SHP77 treated with DMSO at 0.1 percent for 48 hours (cell line): ENCODE measurements at places on chromosomes 12 and 14.

DNA sequence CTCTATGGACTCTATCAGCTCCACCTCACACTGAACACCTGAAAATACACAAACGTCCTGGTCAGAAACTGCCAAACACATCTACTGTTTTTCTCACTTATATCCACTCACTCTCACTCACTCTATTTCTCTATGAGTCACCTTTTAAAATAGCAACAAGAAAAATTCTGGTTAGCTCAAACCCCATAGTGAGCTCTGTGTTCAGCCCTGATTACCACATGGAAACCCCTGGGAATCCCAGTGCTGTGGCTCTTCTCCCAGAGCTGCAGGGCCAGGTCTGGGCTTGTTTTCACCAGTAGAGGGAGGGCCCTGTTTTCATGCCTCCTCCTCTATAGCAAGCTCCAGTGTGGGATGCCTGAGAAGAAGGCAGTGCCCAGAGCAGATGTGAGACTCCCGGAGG lies 1126.1 kb downstream of the TMEM121 start:
- DNase-seq, result no peak

DNA sequence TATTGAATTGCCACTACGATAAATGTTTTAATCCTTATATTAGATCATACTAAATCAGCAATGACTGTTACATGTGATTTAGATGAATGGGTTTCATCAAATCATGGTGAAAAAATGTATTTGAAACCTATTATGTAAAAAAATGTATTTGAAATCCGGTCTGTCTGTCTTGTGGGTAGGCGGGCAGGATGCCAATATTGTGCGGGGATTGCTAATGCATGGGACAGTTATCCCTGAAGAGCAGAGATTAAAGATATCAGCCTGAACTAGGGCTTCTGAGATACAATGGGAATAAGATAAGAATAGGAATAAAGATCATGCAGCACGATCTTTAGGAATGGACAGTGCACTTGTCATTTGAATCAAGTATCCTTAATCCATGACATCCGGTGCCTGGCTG lies 134.0 kb downstream of the PRKCH start:
- DNase-seq, result no peak

DNA sequence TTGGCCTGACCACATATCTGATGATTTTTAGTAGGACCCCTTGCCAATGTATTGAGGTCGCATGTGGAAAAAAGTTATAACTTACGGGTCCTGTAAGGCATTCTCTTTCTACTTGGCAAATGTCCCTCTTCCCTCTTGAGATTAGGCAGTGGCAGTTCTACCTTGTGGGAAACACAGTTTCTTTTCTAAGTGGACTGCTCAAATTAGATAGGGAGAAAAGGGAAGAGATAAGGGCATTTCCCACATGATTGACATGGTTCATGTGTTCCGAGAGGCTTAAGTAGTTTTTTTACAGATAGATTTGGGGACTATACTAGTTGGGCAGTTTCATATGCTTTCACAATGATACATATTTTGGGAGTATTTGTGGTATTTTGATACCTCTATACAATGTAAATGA lies 154.7 kb downstream of the FBXL14 start:
- no peak for DNase-seq

- DNase-seq, result no peak
Measured at GRCh38 chr14:87491816-87492215, 501.2 kb downstream of the GALC start.

- no peak for DNase-seq
Measured at GRCh38 chr14:69355607-69356281, 42.4 kb downstream of the ERH start.

GRCh38 chr12:66552716-66553115 lies 126.2 kb downstream of the GRIP1 start:
- DNase-seq, result no peak

DNA sequence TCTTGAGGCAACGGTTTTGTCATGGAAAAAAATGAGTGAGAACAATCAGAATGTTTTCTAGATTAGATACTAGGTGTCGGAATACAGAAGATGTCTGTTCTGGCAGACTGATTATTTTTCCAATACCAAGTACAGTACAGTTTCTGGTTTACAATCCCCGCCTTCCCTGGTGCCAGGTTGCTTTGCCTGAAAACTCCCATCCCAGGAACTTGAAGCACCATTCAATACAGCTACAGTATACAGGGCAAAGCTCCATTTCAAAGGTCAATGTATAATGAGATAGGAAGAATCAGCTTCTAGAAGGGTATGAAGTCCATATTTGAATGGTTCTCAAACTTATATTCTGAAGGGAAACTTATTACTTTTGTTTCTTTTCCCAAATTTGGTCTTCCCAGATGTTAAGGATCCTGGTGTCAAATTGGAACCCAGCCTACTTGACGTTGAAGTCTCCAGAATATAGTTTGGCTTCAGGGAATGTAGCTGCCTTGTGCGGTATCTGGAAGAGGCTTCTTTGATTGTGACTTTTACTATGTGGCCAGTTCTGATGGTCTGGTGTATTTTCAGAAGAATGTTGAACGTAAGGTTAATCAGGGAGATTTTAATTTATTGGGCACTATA lies 238.0 kb upstream of the ATP2B1 start:
- no peak for DNase-seq

DNA sequence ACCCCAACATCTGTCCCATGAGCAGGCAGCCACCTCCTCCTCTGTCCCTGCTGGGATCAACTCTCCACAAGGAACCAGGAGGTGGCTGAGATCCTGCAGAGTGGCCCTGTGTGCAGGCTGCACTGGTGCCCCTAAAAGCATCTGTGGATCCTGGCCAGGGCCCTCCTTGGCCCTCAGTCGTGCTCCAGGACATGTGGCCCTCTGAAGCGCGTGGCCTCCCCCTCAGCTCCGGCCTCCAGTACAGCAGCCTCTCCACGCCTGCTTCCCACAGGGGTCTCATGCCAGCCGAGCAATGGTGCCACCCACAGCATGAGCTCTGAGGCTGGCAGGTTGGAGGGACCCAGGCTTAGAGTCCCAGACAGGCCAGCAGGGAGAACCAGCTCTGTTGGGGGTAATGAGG lies 77.4 kb upstream of the NOS1 start:
- DNase-seq, result no peak
